Caco-2 (cell line): ENCODE measurements at places on chromosomes 16 and 17.

- no peaks in the 10 kb centered on the region for H3K27me3 ChIP-seq
- peak overlapping the region; percentile 44 for H3K27ac ChIP-seq
- peaks cover 31% of the 10 kb centered on the region for H3K4me1 ChIP-seq
- no peak overlapping the region for H3K4me3 ChIP-seq
- no peaks in the 10 kb centered on the region for H3K36me3 ChIP-seq
These were observed 23.5 kb downstream of the SMTNL2 start for GRCh38 chr17:4607773-4608187.

DNA sequence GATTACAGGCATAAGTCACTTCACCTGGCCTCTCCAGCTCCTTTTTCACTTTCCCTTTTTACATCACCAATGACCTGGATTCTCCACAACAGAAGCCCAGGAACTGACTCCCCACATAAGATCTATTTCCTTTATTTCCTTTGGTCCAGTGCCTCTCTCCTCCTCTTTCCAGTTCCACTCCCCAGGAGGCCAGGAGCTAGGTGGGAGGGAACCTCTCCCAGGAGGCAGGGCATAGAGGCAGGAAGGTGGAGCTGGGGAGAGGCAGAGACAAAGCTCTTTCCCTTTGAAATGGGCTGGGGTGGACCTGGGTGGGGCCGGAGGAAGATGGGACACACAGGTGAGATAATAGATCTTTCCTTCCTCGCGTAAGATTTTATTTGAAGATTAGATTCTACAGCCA, 318.3 kb upstream of the TNRC6C start:
- H3K27ac ChIP-seq = no peak overlapping the region
- no peaks in the 10 kb centered on the region for H3K4me1 ChIP-seq

DNA sequence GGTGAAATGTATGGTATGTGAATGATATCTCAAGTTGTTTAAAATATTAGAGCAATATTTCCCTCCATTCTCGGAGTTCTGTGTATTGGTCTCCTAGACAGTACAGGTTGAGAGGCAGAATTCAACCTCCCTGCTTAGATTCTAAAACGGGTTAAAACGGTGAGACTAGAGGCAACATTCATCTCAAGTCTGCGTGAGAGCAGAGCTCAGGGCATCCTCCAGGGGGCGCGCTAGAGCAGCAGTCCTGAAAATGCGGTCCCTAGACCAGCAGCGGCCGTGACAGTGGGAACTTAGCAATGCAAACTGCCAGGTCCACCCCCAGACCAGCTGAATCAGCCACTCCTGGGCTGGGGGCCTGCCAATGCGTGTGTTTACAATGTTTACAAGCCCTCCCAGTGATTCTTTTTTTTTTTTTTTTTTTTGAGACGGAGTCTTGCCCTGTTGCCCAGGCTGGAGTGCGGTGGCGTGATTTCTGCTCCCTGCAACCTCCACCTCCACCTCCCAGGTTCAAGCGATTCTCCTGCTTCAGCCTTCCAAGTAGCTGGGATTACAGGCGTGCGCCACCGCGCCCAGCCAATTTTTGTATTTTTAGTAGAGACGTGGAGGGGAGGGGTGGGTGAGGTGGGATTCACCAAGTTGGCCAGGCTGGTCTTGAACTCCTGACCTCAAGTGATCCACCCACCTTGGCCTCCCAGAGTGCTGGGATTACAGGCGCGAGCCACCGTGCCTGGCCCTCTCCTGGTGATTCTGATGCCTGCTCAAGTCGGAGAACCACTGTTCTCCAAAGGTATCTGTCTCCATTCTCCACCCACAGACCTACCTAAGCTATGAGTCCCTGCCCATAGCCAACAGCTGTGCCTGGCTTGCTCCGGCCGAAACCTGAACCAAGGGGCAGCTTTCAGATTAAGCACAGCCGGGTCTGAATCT, 24.2 kb downstream of the KLHL36 start:
- H3K4me1 ChIP-seq = peaks cover 3% of the 10 kb centered on the region; the same call in 1 of the 2 replicates
- H3K36me3 ChIP-seq = no peaks in the 10 kb centered on the region
- H3K4me3 ChIP-seq = no peak overlapping the region
- no peaks in the 10 kb centered on the region for H3K27me3 ChIP-seq
- no peak overlapping the region for H3K27ac ChIP-seq
- peak; percentile 89 for DNase-seq

GRCh38 chr17:40554646-40555295, 10.5 kb downstream of the CCR7 start:
- H3K27ac ChIP-seq = peak overlapping the region; percentile 75
- H3K36me3 ChIP-seq = no peaks in the 10 kb centered on the region
- no peak overlapping the region for H3K4me3 ChIP-seq
- H3K27me3 ChIP-seq = no peaks in the 10 kb centered on the region

- H3K36me3 ChIP-seq = no peaks in the 10 kb centered on the region
- H3K4me1 ChIP-seq = no peaks in the 10 kb centered on the region
- DNase-seq = no peak
- H3K27me3 ChIP-seq = no peaks in the 10 kb centered on the region
- no peak overlapping the region for H3K27ac ChIP-seq
These were observed 2.3 kb downstream of the LIMD2 start for GRCh38 chr17:63697341-63698286.

DNA sequence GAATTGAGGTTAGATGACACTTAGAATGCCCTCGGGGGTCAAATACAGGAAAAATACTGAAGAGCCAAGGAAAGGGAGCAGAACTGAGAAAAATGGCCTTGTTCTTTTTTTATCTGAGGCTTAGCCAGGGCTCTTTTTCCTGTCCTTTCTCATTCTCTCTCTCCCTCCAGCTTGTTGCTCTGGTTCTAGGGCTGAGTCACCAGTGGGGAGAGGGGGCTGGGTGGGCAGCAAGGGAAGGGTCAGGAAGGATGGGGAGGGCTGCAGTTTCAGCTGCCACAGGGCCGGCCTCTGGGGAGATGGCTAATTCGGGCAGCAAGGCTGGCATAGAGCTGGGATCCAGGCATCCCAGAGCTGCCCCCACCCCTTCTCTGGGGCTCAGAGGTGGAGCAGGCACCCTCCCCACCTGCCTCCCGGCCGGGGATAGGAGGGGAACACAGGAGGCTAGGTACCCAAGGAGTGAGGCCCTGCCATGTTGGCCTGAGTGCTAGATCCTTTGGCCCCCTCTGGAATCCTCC, 3.9 kb downstream of the ITGA3 start:
- no peak for DNase-seq
- H3K27ac ChIP-seq = no peak overlapping the region
- H3K27me3 ChIP-seq = no peaks in the 10 kb centered on the region
- no peak overlapping the region for H3K4me3 ChIP-seq
- peaks cover 15% of the 10 kb centered on the region for H3K4me1 ChIP-seq
- no peaks in the 10 kb centered on the region for H3K36me3 ChIP-seq

- H3K36me3 ChIP-seq = no peaks in the 10 kb centered on the region
- no peak overlapping the region for H3K4me3 ChIP-seq
- H3K27me3 ChIP-seq = no peaks in the 10 kb centered on the region
These were observed 16.8 kb upstream of the RMI2 start for GRCh38 chr16:11328172-11329070.

DNA sequence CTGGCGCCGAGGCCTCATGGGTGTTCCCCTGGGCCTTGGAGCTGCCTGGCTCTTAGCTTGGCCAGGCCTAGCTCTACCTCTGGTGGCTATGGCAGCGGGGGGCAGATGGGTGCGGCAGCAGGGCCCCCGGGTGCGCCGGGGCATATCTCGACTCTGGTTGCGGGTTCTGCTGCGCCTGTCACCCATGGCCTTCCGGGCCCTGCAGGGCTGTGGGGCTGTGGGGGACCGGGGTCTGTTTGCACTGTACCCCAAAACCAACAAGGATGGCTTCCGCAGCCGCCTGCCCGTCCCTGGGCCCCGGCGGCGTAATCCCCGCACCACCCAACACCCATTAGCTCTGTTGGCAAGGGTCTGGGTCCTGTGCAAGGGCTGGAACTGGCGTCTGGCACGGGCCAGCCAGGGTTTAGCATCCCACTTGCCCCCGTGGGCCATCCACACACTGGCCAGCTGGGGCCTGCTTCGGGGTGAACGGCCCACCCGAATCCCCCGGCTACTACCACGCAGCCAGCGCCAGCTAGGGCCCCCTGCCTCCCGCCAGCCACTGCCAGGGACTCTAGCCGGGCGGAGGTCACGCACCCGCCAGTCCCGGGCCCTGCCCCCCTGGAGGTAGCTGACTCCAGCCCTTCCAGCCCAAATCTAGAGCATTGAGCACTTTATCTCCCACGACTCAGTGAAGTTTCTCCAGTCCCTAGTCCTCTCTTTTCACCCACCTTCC, 7.9 kb downstream of the HIRIP3 start:
- H3K36me3 ChIP-seq = peaks cover 3% of the 10 kb centered on the region
- H3K4me1 ChIP-seq = no peaks in the 10 kb centered on the region
- DNase-seq = no peak
- no peak overlapping the region for H3K4me3 ChIP-seq
- H3K27me3 ChIP-seq = no peaks in the 10 kb centered on the region
- H3K27ac ChIP-seq = no peak overlapping the region

DNA sequence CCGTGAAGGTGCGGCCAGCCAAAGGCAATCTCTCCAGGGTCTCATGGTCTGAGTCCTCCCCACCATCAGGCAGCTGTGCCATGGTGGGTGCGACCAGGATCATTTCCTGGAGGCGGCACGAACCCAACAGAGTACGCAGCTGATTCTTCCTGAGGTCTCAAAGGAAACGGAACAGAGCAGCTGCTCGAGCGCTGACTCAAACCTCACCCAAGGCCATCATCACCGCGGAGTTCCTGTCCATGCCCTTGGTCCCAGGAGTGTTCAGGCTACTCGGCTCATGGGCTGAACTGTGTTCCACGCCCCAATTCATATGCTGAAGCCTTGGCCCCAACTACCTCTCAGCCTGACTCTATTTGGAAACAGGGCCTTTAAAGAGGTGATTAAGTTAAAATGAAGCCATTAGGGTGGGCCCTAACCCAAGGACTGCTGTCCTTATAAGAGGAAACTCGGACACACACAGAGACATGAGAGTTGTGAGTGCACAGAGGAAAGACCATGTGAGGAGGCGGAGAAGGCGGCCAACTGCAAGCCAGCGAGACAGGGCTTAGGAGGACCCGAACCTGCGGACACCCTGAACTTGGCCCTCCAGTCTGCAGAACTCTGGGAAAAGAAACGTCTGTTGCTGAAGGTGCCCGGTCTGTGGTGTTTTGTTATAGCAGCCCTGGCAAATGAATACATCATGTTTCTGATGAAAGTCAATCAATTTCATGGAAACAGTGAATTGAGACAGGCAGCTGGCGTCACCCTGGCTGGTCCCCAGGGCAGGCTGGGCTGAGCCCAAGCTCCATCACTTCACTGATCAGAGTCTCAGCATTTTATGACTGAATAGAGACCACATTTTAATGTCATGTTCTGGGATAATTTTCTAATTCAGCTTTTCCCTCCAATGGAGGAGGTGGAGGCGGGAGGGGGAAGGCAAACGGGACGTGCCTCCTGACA, 13.7 kb downstream of the MXRA7 start:
- no peaks in the 10 kb centered on the region for H3K36me3 ChIP-seq
- H3K4me1 ChIP-seq = peaks cover 19% of the 10 kb centered on the region

GRCh38 chr17:4534515-4534914, 20.7 kb downstream of the MYBBP1A start:
- no peak for DNase-seq
- no peaks in the 10 kb centered on the region for H3K4me1 ChIP-seq
- no peaks in the 10 kb centered on the region for H3K27me3 ChIP-seq
- H3K4me3 ChIP-seq = no peak overlapping the region
- peak overlapping the region; percentile 54 for H3K27ac ChIP-seq

- no peak overlapping the region for H3K4me3 ChIP-seq
- no peak overlapping the region for H3K27ac ChIP-seq
- DNase-seq = peak; percentile 34
- peaks cover 2% of the 10 kb centered on the region; the same call in 1 of the 2 replicates for H3K36me3 ChIP-seq
- H3K4me1 ChIP-seq = peaks cover 3% of the 10 kb centered on the region; the same call in 1 of the 2 replicates
- no peaks in the 10 kb centered on the region for H3K27me3 ChIP-seq
These were observed 11.7 kb upstream of the TCF25 start for GRCh38 chr16:89861648-89862047.

DNA sequence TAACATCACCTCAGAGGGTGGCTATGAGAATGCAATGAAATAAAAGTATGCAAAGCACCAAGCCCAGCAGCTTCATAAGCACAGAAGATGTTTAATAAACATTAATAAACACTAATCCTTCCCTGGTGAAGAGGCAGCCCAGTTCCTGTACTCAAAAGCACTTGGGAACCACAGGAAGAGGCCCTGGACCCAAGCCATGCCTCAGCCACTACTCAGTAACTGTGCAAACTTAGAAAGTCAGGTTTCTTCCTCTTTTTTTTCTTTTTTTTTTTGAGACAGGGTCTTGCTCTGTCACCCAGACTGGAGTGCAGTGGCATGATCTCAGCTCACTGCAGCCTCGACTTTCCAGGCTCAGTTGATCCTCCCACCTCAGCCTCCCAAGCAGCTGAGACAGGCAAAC, 5.3 kb downstream of the ARHGAP17 start:
- peaks cover 49% of the 10 kb centered on the region for H3K4me1 ChIP-seq
- no peak overlapping the region for H3K4me3 ChIP-seq
- no peaks in the 10 kb centered on the region; the same call in 1 of the 2 replicates for H3K36me3 ChIP-seq

DNA sequence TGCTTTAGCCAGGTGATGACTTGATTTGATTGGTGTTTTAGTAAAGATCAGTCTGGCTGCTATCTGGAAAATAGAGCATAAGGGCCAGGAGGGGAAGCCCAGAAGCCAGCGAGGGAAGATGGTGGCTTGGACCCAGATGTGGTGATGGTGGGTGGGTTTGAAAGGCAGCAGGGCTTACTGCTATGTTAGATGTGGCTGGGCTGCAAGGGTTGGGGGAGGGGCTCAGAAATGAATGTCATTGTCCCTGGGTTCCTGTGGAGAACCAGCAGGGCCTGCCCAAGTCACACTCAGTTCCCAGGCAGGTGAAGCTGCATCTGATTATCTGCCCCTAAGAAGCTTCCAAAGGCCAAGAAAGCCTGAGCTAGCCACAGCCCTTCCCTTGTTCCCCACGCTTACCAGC, 71.7 kb upstream of the BRD7 start:
- no peaks in the 10 kb centered on the region for H3K27me3 ChIP-seq
- H3K36me3 ChIP-seq = no peaks in the 10 kb centered on the region
- no peak for DNase-seq
- H3K4me1 ChIP-seq = no peaks in the 10 kb centered on the region
- H3K27ac ChIP-seq = no peak overlapping the region

DNA sequence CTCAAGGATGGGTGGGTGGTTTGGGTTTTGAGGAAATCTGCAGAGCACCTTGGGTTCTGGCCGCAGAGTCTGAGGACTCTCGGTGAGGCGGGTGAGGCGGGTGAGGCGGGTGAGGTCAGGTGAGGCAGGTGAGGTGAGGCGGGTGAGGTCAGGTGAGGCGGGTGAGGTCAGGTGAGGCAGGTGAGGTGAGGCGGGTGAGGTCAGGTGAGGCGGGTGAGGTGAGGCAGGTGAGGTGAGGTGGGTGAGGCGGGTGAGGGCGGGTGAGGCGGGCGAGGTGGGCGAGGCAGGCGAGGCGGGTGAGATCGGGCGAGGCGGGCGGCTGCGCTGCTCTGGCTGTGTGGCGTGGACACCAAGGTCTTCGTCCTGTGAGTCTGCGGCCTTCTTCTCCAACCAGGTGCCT, 24.1 kb upstream of the RPL13 start:
- no peak for DNase-seq
- no peaks in the 10 kb centered on the region for H3K4me1 ChIP-seq
- H3K36me3 ChIP-seq = peaks cover 11% of the 10 kb centered on the region
